ENCODE measurements at places on chromosomes 11 and 22.

DNA sequence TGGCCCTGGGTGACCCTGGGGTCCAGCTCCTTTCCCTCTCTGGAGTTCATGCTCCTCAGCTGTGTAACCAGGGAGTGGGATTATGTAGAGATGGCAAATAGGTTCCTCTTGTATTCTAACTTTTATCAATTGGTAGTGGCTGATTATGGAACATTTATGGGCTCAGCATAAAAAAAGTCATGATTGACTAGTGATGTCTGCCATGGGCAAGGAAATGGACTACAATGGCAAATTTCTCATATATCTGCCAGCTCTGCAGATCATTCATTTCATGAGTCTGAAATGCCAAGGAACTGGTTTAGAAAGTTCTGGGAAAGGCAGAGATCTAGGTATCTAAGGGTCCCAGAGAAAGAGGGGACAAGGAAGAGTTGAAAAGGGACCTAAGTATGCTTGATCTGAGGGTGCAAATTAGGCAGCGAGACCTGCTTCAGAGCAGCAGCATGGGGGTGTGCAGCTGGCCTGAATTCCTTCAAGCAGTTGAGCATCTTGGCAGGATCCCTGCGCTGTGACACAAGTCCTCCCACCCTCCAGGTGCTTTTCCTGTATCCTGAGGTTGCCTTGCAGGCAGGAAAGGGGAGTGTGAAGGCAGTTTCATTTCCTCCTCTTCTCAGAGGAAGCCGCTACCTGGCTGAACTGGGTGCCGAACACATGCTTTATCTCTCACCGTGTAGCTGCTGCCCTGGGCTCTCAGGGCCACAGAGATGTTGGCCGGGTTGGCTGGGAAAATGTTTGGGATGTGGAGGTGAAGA lies 10.4 kb downstream of the SLC15A3 start:
- no peak for DNase-seq

GRCh38 chr11:16713594-16713993 lies 24.9 kb upstream of the C11orf58 start:
- DNase-seq: no peak

GRCh38 chr11:126930091-126930841 lies 70.3 kb downstream of the KIRREL3 start:
- DNase-seq: no peak

DNA sequence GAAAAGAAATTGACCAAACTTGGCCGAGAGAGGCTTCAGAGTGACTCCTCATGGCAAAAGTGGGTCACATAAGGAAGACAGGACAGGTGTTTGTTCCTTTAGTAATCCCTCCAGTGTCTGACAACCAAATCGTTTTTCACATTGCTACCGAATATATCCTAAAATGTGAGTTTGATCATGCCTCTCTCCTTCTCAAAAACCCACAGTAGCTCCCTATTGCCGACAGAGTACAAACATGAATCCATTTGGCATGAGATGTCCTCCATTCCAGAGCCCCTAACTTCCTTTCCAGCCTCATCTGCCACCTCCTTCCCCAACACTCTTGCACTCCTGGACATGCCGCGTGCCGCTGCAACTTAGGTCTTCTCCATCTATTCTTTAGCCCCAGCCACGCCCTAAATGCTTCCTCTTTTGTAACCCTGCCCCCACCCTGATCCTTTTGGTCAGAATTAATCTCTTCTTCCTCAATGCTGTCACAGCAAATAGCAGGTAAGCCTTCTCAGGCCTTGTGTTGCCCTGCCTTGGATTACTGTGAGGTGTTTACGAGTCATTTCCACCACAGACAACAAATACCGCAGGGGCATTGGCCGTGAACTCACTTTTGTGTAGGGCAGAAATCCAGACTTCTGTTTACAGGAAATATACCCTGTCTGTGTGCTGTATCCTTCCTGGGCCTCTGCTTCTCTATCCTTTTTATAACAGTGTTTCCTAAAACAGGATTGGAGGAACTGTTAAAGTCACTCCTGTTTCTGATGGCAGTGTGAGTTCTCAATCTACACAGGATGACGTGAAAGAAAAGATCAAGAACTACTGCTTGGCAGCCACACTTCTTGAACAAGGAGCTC lies 66.0 kb upstream of the FTH1 start:
- DNase-seq: no peak
